ENCODE measurements at places on chromosomes 12 and 14.

DNA sequence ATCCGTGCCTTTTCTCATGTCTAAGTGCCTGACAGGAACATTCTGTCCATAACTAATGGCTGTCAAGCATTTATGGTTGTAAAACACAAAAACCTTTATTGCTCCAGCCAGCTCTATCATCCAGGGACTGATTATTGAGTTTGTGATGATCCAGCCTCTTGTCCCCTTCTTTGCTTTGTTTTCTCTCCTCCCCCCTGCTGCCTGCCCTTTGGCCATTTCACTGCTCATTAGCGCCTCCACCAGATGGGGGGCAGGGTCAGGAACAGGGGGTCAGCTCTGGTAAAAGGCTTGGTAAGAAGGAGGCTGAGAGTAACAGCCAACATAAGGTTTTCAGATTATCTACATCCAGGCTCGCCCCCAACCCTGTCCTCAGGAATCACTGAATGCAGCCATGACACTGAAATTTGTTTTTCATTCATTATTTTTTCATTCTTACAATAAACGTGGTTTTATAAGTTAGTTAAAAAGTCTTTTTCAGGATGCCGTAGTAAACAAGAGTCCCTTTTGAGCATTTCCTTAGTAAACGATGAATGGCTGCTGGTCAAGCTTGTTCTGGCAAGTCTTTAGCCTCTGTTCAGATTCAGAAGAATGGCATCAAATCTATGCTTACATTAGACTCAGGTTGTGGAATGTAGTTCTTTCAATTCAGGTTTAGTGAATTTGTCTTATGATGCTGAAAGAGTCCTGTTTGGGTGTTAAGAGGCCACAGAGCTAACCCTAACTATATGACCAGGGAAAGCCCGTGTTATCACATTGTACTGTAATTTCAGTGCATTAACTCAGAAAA is 21.7 kb downstream of the HMGA2 start:
- H3K36me3 ChIP-seq: no peaks in the 10 kb centered on the region
- H3K27me3 ChIP-seq: no peaks in the 10 kb centered on the region
- no peak overlapping the region for H3K4me3 ChIP-seq
- H3K4me1 ChIP-seq: no peaks in the 10 kb centered on the region

GRCh38 chr14:72818998-72819397 is 74.9 kb downstream of the DPF3 start:
- no peak overlapping the region for H3K27ac ChIP-seq
- H3K4me1 ChIP-seq: no peaks in the 10 kb centered on the region
- no peak overlapping the region for H3K4me3 ChIP-seq
- no peaks in the 10 kb centered on the region for H3K36me3 ChIP-seq

DNA sequence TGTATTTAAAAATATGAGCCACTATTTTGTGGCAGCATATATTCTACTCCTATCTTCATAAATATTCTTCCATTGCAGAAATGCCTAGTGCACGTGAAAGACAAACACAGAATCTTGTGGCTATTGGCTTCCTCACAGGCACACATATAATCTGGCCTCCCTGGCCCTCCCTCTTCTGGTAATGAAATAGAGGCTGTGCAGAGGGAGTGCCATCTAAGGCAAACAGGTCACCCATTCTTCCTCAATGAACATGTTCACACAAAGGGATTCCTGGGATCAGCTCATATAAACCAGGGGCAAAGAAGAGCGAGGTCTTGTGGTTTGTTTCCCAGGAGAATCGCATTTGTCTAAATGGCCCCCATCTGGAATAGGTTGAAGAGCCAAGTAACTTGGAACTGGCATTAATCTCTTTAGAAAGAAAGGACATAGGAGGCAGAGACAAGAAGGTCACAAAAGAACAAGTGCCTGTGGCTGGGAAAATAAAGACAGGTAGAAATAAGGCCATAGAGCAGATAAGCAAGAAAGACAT is 171.6 kb upstream of the PTPRQ start:
- H3K27me3 ChIP-seq: no peaks in the 10 kb centered on the region
- H3K36me3 ChIP-seq: no peaks in the 10 kb centered on the region
- no peak overlapping the region for H3K4me3 ChIP-seq
- H3K4me1 ChIP-seq: no peaks in the 10 kb centered on the region
- no peak overlapping the region for H3K27ac ChIP-seq

- H3K4me3 ChIP-seq: no peak overlapping the region
- no peak for DNase-seq
- peaks cover 23% of the 10 kb centered on the region for H3K4me1 ChIP-seq
- H3K36me3 ChIP-seq: no peaks in the 10 kb centered on the region
- no peaks in the 10 kb centered on the region for H3K27me3 ChIP-seq
Measured at GRCh38 chr12:26795910-26796309, 37.1 kb downstream of the ITPR2 start.

GRCh38 chr12:48104531-48104930 is 1.3 kb downstream of the SENP1 start:
- H3K27ac ChIP-seq: no peak overlapping the region
- H3K4me3 ChIP-seq: peak overlapping the region; percentile 95
- DNase-seq: no peak

DNA sequence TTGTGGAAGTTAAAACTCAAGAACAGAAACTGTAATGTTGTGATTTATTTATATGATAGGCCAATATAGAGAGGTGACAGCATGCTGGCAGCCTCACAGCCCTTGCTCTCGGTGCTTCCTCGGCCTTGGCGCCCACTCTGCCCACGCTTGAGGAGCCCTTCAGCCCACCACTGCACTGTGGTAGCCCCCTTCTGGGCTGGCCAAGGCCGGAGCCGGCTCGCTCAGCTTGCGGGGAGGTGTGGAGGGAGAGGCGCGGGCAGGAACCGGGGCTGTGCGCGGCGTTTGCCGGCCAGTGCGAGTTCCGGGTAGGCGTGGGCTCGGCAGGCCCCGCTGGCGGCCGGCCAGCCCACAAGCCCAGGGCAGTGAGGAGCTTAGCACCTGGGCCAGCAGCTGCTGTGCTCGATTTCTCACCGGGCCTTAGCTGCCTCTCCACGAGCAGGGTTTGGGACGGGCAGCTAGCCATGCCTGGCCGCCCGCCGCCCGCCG is 65.8 kb upstream of the SLC8A3 start:
- H3K36me3 ChIP-seq: no peaks in the 10 kb centered on the region
- no peak overlapping the region for H3K4me3 ChIP-seq
- no peak overlapping the region for H3K27ac ChIP-seq
- no peaks in the 10 kb centered on the region for H3K4me1 ChIP-seq

Data from tibial nerve (tissue), 4 donors.